ENCODE measurements at places on chromosomes 12 and 14.

DNA sequence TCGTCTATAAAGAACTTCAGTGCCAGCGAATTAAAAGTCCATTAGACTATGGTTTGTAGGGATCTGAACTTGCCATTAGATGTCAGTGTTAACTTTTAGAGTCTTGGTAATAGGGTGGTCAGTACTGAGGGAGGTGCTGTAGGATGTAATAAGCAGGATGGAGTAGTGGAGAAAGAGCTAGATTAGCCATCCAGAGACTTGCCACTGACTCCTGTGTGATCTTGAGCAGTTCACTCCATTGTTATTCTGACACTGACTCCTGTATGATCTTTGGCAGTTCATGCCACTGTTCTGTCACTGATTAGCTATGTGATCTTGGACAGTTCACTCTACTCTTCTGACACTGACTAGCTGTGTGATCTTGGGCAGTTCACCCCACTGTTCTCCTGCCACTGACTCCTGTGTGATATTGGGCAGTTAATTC, 133.6 kb downstream of the TTLL5 start:
- DNase-seq: no peak

DNA sequence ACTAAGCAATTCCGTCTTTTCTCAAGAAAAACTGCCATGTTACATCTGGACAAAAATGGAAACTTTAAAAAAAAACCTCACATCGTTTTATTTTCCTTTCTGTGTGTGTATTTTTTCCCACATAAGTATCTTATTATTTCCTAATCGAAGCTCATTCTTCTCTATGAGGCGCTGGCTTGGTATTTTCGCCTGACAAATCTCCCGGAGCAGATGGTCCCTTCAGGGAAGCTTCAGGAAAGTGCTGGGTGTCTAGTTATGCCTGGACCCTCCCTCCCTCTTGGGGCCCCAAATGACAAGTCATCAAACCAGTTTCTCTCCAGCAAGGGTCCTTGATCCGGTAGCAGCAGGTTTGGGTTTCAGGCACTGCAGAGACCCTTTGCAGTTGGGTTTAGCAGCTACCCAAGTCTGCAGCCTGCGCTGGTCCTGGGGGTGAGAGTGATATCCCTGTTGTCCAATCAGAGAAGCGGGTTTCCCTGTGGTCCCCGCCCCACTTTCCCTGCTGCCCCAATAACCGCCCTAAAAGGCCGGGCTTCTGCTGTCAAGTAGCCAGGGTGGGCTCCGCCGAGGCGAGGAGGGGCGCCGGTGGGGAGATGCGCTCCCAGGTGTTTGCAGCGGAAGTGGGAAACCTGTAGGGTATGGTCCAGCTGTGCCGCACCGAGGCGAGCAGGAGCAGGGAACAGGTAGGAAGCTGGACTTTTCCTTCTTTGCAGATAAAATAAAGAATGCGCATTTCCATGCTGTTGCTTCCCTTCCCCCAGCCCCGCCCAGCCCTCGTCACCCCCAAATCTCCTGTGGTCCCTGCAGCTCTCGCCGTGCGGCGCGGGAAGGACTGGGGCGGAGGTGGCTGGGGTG, at the start of gene CNTN1:
Gene CNTN1 (plus strand): TSS at position 527 of the 852 bp plus-strand sequence.
- no peak for DNase-seq

DNA sequence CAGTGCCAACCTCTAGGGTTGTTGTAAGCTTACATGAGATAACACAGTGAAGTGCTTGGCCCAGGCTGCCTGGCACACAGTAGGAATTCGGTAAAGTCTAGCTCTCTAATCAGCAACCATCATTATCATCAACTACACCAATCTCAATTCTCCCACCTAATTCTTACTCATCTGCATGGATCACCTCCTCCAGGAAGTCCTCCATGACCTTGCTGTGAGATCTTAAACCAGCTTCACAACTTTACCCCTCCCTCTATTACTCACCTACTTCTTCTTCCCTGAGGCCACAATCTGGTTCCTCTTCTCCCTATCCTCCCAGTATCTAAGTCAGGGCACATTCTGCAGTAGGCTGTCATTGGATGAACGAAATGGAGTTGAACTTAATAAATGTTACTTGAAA, 67.3 kb downstream of the GSC start:
- DNase-seq: no peak

GRCh38 chr12:108717243-108717642, 14.1 kb downstream of the CORO1C start:
- no peak for DNase-seq

- DNase-seq: no peak
Measured at GRCh38 chr12:55694188-55694515, 13.6 kb downstream of the ITGA7 start.

DNA sequence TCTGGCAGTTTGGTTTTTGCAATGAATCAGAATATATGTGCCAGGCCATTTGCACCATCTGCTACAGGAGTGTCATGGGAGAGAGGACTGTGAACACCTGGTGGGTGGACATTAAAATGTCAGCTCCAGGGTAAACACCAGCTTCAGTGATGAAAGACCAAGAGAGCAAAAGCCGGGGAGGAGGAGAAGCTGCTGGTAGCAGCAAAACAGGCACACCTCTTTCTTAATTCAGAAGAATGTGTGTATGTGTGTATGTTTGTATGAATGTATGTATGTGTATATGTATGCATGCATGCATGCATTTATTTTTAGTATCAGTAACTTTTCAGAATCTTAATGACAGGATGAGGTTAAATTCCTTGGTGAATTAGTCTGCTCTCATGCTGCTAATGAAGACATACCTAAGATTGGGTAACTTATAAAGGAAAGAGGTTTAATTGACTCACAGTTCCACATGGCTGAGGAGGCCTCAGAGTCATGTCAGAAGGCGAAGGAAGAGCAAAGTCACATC, 357.4 kb upstream of the PRICKLE1 start:
- DNase-seq: no peak

DNA sequence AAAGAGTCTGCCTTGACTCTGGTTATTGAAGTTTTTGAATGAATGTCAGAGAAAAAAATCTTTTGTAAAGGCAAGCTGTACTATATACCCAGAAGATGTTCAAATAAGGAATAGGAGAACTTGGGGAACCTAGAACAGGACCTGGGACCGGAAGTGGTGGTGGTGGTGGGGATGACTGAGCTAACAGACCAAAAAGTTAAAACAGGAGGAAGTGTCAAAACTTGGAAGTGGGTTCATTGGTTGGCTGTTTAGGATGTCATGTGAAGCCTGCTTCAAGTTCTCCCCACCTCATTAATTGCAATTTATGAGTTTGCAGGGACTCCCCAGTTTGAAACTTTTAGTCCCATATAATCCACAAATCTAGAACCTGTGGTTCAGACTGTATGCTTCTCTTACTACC, 26.2 kb downstream of the PLXNC1 start:
- DNase-seq: peak; percentile 59
